Kidney epithelial cell (primary cell): ENCODE measurements at places on chromosomes 5 and 9. TPM values are rescaled to one million over a fixed set of nuclear protein-coding genes. Genes with fewer than 3 reads are reported as not detected.

DNA sequence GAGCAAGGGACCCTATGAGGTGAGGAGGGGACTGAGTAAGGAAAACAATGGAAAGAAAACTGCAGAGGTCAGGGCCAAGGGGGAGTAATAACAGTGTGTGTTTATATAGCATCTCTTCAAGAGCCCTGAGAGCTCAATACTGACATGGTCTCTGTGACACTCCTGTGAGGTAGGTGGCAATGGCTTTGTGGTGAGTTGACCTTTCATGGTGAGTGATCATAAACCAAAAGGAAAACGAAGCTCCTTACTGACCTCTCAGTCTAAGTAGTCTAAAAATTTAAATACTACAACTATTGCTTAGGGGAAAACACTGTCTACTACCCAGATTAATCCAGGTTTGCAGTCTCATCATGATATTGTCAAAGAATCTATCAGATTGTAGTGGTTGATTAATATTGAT, 130.9 kb downstream of the SNCAIP start:
- DNase-seq, result no peak

- no peak for DNase-seq
These were observed 8.4 kb upstream of the GOLPH3 start for GRCh38 chr5:32182463-32183063.

DNA sequence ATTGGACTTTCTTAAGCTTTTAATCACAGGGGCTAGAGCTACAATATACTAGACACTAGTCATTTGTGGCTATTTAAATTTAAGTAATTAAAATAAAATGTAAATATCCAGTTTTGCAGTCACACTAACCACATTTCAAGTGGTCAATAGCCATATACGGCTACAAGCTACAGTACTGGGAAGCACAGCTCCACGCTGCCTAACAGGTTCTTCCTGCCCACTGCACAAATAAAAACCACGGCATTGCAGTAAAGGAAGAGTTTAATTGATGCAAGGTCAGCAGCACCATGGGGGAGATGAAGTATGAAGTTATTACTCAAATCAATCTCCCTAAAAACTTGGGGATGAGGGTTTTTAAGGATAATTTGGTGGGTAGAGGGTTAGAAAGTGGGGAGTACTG, 134.1 kb downstream of the LURAP1L start:
- no peak for DNase-seq

- no peak for DNase-seq
These were observed 72.3 kb downstream of the SHC3 start for GRCh38 chr9:89106224-89106851.

DNA sequence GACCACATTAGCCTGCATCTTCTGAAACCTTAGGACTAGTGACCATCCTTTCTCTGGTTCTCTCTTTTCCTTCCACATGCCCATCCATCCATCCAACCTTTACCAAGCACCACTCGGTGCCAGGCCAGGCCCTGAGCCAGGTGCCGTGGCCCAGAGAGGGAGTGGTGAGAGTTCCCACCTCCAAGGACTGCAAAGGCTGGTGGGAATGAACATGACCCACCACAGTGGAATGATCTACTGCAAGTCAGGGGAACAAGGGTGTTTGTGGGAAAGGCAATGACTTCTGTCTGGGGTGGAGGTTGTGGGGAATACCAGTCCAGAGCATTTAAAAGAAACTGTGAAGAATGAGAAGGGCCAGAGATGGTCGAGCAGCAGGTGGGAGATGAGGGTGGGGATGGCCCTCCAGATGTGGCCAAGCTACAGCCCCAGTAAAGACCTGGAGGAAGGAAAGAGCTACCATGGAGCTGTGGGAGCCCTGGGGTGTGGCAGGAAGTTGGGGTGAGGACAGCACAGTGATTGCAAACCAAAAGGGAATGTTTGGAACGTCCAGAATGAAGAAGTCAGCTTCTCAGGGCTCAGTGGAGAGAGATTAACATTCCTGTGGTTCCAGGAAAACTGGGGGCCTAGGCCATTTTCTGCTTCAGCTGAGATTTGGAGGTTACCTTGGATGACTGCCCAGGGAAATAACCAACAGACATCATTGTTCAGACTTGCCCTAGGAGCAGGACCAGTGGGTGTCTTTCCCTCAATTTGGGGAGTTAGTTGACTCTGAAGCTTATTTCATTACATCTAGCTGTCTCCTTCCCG, 30.7 kb upstream of the CORO2A start:
- peak; percentile 94 for DNase-seq

DNA sequence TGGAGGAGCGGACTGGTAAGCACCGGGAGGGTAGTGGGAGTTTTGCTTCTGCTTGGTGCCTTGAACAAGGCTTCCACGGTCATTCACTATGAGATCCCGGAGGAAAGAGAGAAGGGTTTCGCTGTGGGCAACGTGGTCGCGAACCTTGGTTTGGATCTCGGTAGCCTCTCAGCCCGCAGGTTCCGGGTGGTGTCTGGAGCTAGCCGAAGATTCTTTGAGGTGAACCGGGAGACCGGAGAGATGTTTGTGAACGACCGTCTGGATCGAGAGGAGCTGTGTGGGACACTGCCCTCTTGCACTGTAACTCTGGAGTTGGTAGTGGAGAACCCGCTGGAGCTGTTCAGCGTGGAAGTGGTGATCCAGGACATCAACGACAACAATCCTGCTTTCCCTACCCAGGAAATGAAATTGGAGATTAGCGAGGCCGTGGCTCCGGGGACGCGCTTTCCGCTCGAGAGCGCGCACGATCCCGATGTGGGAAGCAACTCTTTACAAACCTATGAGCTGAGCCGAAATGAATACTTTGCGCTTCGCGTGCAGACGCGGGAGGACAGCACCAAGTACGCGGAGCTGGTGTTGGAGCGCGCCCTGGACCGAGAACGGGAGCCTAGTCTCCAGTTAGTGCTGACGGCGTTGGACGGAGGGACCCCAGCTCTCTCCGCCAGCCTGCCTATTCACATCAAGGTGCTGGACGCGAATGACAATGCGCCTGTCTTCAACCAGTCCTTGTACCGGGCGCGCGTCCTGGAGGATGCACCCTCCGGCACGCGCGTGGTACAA, 556 bp downstream of the PCDHGC3 start:
- no peak for DNase-seq

DNA sequence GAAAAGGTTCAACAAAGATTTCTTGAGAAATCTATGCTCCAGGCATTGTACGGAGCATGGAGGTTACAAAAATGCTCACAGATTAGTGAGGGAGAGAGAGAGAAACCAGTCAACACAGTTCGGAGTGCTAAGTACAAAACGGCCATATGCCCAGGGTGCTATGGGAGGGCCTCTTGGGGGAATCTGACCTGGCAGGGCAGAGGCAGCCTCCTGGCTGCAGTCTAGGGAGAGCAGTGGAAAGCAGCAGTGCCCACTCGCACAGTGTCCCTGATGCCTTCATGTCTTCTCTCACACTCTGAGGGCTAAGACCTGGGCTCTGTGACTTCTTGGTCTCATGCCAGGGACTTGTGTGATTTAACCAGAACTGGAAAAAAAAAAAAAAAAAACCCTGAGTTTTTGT, 29.8 kb upstream of the SMC5 start:
- no peak for DNase-seq

- no peak for DNase-seq
These were observed 74.6 kb downstream of the FEM1C start for GRCh38 chr5:115469904-115470516.

DNA sequence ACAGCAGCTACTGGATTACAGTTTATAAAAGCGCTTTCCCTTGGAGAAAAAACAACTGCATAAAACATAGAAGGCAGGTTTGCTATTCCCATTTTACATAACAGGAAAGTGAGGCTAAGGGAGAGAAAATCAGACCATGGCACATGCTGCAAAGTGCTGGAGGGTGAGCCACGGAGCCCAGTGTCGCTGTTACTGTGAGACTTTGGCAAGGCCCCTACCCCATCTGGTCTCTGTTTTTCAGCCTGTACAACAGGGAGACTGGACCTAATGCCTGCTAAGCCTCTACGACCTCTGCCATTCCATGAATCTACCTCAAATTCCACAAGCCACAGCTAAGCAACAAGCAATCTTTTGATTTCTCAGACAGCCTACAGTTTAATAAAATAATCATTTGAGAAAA, 139.2 kb downstream of the GABBR2 start:
- no peak for DNase-seq

GRCh38 chr5:159343295-159344094, 13.2 kb upstream of the IL12B start:
- DNase-seq, result no peak

- DNase-seq, result no peak
These were observed 33.4 kb downstream of the LPCAT1 start for GRCh38 chr5:1490376-1490775.

DNA sequence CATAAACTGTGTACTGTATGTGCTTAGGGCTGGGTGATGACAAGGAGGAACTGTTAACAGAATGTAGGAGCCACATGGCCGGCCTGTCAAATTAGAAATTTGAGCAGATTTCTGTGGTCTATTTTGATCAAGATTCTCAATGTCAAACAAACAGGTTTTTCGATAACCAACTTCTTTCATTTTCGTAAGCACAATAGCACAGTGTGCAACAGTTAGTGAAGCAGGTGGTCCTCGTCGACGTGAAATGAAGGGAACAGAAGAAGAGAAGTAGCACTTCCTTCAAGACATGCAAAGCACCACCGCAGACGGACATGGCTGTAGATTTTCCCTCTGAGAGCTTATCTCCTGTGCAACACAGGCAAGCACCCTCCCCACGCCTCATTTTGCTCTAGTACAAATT, 252.1 kb downstream of the CRB2 start:
- DNase-seq, result no peak

- no peak for DNase-seq
These were observed 89.6 kb downstream of the EFNA5 start for GRCh38 chr5:107580889-107581820.

- DNase-seq, result no peak
These were observed 49.2 kb downstream of the NACC2 start for GRCh38 chr9:136045595-136046553.

DNA sequence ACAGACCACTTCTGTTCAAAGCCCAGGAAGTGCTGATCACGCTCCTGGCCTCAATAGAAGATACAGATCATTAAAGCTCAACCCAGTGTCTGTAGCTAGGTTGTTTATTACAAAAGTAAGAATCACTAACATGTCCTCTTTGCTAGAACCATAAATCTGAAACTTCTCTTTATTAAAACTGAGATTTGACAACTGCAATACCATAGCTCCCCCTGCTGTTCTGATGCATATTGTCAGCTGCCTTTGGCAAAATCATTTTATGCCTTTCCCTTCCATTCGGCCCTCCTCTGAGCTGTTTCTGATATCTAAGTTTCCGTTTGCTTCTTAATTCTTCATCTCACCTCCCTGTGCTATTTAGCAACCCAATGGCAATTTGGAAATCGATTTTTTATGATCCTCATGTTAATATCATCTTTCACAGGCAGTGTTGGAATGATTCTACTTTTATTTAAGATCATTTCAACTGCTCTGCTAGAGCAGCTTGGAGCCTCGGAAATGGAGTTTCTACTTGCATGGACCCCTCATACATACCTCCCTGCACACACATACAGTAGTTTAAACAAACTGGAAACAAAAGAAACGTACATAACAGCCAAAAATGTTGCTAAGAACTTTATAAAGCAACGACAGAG, 998.8 kb downstream of the MAT2B start:
- no peak for DNase-seq

DNA sequence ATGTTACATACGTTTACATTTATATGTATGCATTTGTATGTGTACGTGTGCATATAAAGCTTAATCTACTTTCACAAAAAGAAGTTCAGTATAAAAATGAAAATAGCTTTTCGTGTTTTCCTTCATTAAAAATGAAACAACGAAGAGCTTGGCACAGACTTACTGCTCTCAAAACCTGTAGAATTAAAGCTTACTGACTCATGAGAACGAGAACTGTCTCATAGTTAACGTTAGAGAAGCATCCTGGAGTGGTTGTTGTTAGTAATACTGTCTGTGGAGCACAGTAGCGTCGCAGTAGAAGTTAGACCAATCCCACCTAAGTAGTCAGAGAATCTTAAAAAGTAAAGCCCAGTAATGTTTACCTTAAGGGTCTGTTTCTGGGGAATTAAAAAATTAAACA, 1.3 kb downstream of the MAT2B start:
- no peak for DNase-seq

- no peak for DNase-seq
These were observed 10.8 kb upstream of the NIPAL4 start for GRCh38 chr5:157449011-157449723.

DNA sequence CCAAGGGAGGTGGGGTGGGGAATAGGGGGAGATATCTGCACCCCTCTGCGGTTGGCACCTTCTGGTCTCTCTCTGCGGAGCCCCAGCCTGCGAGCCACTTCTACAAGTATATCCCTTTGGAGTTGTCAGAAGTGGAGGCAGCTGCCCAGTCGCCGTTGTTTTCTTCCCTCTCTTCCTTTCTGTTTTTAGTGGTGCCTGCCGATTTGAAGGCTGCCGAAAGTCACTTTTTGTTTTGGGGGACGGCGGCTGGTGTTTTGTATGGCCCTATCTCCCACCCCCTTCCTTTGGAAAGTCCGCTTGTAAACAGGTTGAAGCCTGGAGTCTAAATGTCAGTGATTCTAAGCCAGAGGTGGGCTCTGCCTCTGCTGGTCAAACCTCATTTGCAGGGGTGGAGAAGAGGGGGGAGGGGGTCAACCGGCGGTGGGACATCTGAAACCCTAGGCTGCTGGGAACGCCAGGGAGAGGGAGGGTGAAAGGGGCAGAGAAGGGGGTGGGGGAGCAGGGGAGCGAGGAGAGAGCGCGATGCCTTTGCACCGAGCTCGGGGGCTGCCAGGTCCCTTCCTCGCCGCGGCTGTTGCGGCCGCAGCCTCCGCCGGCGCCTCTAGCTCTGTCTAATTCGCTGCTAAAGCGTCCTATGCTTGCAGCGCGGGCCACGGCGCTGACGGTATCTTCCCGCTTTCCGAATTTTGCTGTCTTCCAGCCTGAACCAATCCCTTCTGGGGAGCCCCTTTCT, at the start of gene FGF10:
Gene FGF10 (minus strand): TSS at position 331 of the 733 bp plus-strand sequence. CDS start 738 bp downstream, outside the sequence.
- no peak for DNase-seq

- no peak for DNase-seq
These were observed 100.1 kb downstream of the KCNIP1 start for GRCh38 chr5:170603578-170604565.

- DNase-seq, result no peak
These were observed 113.8 kb downstream of the MARCHF11 start for GRCh38 chr5:16065831-16066230.

GRCh38 chr5:165620394-165620793, 2115.0 kb downstream of the MAT2B start:
- no peak for DNase-seq

- DNase-seq, result peak; percentile 53
These were observed 138.9 kb upstream of the CDKN2B start for GRCh38 chr9:22147813-22148527.

The MEF2C gene
- 1.9 and 4.8 TPM in 2 replicates for total RNA-seq

The C5orf34 gene
- 0.38 and 1.1 TPM in 2 replicates for total RNA-seq

The TMEM171 gene
- total RNA-seq, result 2.9 and 3.0 TPM in 2 replicates

The CFAP90 gene
- total RNA-seq, result 0.34 TPM in 1 of 2 replicates, not detected in the other

The ORM1 gene
- not detected in 2 replicates for total RNA-seq

The SNCAIP gene
- total RNA-seq, result 3.0 and 3.1 TPM in 2 replicates

The PAXX gene
- 42.2 and 46.8 TPM in 2 replicates for total RNA-seq

The CDH9 gene
- total RNA-seq, result not detected in 2 replicates

The ACTBL2 gene
- total RNA-seq, result 1.3 and 1.5 TPM in 2 replicates

The FOXE1 gene
- total RNA-seq, result 0.04 and 0.14 TPM in 2 replicates

The LRRC19 gene
- total RNA-seq, result under 0.01 TPM in 1 of 2 replicates, not detected in the other

The GARIN3 gene
- not detected in 2 replicates for total RNA-seq

The IL4 gene
- total RNA-seq, result not detected in 2 replicates

The OTP gene
- total RNA-seq, result not detected in 2 replicates
